CMK (cell line): ENCODE measurements at places on chromosomes 5 and 9.

DNA sequence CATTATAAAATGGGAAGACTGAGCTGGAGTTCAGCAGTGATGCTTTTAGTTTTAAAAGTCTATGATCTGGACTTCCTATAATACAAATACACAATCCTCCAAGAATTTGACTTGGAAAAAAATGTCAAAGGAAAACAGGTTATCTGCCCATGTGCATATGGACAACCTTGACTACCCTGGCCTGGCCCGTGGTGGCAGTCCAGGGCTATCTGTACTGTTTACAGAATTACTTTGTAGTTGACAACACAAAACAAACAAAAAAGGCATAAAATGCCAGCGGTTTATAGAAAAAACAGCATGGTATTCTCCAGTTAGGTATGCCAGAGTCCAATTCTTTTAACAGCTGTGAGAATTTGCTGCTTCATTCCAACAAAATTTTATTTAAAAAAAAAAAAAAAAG is 17.3 kb downstream of the MOCS2 start:
- DNase-seq = no peak

DNA sequence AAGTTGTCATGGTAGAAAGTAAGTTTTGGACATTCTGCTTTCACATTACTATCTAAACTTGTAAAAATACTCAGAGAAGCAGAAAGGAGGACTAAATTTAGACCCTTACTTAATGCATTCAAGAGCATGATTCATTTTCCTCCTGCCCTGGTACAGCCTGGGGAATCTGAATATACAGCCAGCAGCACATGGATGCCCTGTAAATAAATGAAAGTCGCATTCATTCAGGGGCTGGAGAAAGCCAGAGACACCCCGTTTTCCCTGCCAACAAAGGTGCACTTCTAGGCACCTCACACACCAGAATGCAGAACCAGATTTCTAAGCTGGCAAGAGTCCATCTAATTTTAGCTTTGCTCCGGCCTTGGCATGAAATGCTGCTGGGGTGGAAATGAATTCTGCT is 172.7 kb upstream of the KLF9 start:
- DNase-seq = no peak

DNA sequence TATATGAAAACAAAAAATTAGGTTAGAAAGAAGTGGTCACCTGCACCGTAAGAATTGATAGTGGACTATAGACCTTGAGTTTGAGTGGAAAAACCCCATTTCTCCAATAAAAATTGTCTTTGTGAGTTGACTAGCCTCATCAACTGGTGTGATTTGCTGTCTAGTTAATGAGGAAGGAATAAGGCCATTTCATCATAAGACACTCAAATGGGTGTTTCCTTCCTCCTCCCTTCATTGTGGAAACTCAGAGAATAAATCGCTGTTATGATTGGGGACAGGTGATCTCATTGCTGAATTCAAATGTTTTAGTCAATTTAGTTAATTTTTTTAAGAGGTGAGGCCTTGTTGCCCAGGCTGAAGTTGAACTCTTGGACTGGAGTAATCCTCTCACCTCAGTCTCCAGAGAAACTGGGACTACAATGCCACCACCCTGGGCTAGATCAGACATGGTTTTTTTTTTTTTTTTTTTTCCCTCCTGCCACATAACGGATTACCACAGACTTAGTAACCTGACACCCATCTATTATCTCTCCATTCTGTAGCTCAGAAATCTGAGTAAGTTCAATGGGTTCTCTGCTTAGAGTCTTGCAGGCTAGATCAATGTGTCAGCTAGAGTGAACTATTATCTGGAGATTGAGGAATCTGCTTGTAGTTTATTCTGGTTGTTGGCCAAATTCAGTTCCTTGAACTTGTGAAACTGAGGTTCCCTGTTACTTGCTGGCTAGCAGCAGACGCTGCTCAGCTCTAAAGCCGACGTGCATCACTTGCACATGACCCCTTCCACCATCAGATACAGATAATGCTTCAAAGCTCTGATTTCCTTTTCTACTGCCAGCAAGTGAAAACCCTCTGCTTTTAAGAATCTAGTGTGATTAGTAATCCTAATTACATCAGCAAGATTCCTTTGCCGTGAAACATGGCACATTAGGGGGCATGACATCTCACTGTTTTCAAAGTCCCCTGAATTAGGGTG is 663.8 kb upstream of the CDH9 start:
- no peak for DNase-seq

- DNase-seq = no peak
Observed at GRCh38 chr5:61467766-61468482, 135.9 kb downstream of the ZSWIM6 start.

GRCh38 chr5:38853753-38854470 is 8.1 kb downstream of the OSMR start:
- no peak for DNase-seq

- no peak for DNase-seq
Observed at GRCh38 chr9:88746029-88746742, 211.2 kb downstream of the NXNL2 start.

DNA sequence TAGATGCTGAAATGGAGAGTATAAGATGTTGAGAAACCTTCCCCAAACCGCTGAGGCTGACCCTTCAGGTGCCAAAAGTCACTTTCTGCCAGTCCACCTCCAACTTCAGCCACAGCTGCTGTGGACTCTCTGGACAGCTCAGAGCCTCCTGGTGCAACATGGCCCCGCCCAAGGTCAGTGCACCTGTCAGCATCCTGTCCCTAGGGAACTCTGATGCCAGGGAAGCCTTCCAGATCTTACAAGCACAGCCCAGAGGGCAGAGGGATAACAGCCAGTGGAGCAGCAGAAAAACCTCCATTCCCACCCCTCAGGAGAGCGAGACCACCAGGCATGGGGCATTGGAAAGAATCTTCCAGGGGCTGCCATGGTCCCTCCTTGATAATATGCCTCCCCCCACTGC is 10.5 kb upstream of the PTGES2 start:
- DNase-seq = no peak

DNA sequence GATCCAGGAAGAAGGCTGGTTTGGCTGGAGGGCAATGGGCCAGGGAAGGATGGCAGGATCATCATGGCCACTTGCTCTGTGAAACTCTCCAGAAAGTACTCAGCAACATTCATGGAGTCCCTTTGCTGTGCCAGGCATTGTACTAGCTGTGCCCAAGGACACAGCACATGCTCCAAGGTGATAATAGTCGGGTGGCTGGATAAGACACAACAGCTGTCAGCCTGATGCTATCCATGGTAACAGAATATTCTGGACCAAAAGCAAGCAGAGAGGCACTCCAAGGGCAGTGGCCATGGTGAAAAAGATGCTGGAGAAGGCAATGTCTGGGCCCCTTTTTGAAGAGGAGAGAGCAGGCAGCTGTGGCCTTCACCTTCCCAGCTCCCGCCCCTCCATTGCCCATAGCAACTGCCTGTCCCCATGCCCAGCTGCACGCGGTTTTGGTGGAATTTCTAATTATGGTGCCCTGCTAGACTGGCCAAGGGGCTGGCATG is 113.8 kb upstream of the CPEB4 start:
- DNase-seq = no peak

DNA sequence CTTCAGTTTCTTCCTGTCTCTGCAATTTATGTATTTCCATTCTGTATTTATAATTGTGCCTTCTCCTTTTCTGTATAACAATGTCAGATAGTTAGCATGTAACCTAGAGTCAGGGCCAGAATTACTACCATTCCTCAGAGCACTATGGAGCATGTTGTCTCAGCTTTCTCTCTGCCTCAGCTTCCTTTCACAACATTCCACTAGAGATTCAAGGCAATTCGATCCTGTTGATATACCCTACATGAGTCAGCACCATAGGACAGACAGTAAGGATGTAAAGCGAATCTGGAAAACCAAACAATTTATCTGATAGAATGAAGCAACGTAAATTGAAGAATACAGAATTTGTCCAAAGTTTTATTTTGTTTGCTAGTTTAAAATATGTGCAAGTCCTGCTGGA is 728.3 kb upstream of the SEMA6A start:
- no peak for DNase-seq

DNA sequence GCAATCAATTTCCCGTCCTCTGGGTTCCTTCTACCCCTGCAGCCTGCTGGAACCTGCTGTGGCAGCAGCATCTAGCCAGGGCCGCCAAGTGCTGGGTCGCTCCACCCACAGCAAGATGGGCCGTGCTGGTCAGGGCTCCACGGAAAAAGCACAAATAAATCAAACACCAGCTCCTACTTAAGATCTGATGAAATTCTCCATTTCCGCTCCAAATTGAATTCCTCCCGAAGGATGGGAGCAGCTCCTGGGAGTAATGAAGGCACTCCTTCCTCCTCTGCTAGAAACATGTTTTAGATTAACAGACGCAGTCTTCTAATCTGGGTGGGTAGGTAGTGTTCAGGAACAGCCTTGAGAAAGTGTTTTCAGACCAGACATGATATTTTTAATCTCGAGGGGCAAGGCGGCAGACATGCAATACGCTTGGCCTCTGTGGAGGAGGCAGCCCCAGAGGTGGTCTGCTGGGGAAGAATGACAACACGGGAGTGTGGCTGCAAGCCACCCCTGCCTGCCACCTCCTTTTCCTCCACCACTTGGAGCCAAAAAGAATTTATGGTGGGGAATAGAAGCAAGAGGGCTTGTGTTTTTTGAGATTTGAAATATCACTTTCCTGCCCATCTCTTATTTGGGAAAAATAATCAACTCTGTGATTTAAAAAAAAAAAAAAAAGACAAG is 194.1 kb downstream of the AOPEP start:
- DNase-seq = no peak

GRCh38 chr5:23991406-23991805 is 484.0 kb downstream of the PRDM9 start:
- no peak for DNase-seq

- DNase-seq = no peak
Observed at GRCh38 chr5:144196612-144197011, 25.9 kb downstream of the KCTD16 start.

DNA sequence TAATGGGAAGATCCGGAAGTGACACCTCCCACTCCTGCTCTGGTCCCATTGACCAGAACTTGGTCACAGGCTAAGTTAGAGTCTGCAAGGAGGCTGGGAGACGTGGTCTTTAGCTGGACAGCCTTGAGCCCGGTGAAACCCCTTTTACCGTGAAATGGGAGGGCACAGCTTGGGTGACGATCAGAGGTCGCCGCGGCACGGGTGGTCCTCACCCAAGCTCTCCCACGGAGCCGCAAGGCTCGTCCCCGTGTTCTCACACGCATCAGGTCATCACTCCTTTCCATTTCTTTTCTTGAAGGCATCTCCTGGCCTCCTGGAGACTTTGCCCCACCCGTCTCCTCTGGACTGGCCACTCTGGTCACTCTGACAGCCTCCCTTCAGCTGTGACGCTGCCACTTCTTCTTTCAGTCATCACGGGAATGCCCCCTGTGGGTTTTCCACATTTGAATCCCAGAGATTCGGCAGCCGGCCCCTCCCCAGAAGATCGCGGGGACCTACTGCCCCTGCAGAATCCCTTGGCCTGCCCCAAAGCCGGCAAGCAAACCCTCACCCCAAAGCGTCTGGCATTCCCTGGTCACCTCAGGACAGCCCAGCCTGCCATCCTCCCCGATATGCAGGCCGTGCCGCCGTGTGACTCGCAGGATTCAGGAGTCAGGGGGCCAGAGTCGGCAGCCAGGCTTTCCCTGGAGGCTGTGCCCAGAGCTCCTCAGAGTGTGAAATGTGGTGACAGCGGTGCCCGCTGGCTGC is 18.9 kb upstream of the EGFL7 start:
- no peak for DNase-seq

- DNase-seq = no peak
Observed at GRCh38 chr5:107653685-107654084, 17.1 kb downstream of the EFNA5 start.

DNA sequence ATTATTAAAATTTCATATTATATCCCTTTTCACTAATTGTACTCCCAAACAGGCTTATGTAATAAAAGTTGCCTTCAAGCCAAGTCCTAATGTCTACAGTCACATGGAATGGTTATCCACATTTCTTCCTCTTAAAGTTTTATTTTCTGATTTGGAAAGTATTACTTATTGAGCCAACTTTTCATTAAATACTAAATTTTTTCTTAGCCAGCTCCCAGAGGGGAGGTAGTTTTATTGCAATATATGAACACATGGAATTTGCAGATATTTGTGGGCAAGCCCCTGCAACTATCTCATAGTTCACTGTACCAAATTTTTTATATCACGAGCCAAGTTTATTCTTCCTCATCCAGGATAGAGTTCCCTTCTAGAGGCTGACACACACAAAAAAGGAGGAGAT is 332.8 kb upstream of the PTGER4 start:
- no peak for DNase-seq

DNA sequence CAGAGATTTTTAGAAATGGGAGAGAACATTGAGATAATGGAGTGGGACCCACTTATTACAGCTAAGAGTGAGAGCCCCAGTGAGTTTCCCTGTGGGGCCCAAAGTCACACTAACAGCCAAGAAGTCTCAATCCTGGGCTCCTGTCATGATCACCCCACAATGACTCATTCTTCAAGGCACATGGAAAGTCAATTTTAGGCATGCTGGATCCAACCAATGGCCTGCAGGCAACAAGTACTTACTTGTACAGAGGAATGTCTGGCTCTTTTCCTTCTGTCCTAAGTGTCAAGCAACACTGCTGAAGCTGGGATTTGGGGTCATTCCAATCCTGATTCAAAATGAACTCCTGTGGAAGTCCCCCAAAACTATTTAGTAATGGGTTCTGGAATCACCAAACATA is 123.1 kb downstream of the DROSHA start:
- DNase-seq = no peak
